IMR-90 (cell line): ENCODE measurements at places on chromosomes 2 and 18. TPM values are rescaled to one million over a fixed set of nuclear protein-coding genes. Genes with fewer than 3 reads are reported as not detected.

Gene TMEM200C
- 1.4 and 1.7 TPM in 2 replicates for total RNA-seq

Gene SANBR
- 3.8 and 5.8 TPM in 2 replicates for total RNA-seq

Gene DSEL
- 100 and 145 TPM in 2 replicates for total RNA-seq

Gene ANKRD62
- not detected in 2 replicates for total RNA-seq

Gene NYAP2
- total RNA-seq: not detected in 2 replicates

Gene CENPA
- 7.7 and 10.0 TPM in 2 replicates for total RNA-seq

Gene OBSL1
- 21.4 and 21.5 TPM in 2 replicates for total RNA-seq

Gene POTEC
- not detected in 2 replicates for total RNA-seq

Gene SMYD1
- not detected in 2 replicates for total RNA-seq

Gene FER1L5
- 0.28 and 0.36 TPM in 2 replicates for total RNA-seq

Gene SERPINB8
- 14.3 and 18.3 TPM in 2 replicates for total RNA-seq

Gene ANKRD30BL
- total RNA-seq: not detected in 2 replicates

Gene IL36A
- not detected in 2 replicates for total RNA-seq

Gene KCNF1
- total RNA-seq: 0.54 and 0.56 TPM in 2 replicates

Gene ELOA2
- not detected in 2 replicates for total RNA-seq

Gene OTOS
- not detected in 2 replicates for total RNA-seq

Gene POMC
- not detected in 2 replicates for total RNA-seq

Gene CCDC88A
- 63.8 and 66.1 TPM in 2 replicates for total RNA-seq

Gene CD226
- total RNA-seq: under 0.01 and 1.1 TPM in 2 replicates

Gene PROKR1
- not detected in 2 replicates for total RNA-seq

Gene TRIB2
- 12.7 and 16.1 TPM in 2 replicates for total RNA-seq

Gene ABCA12
- total RNA-seq: under 0.01 TPM in 2 replicates

Gene FBXO48
- total RNA-seq: 0.18 and 0.28 TPM in 2 replicates

Gene GATA6
- total RNA-seq: 2.5 and 3.3 TPM in 2 replicates

Gene AGXT
- not detected in 2 replicates for total RNA-seq

Gene PSMA8
- total RNA-seq: not detected in 2 replicates

Gene GALNT3
- total RNA-seq: 2.0 and 4.4 TPM in 2 replicates

Gene POU3F3
- total RNA-seq: not detected in 2 replicates

Gene ANO7
- 0.36 and 0.56 TPM in 2 replicates for total RNA-seq

Gene CIB4
- total RNA-seq: not detected in 2 replicates

Gene HRH4
- total RNA-seq: not detected in 2 replicates

Gene ATIC
- 29.4 and 30.5 TPM in 2 replicates for total RNA-seq

Gene ASXL3
- total RNA-seq: under 0.01 and 0.54 TPM in 2 replicates

Gene TYMS
- 26.7 and 28.3 TPM in 2 replicates for total RNA-seq

Gene ZBTB7C
- total RNA-seq: not detected in 2 replicates

Gene UCN
- total RNA-seq: not detected in 2 replicates

Gene CDH2
- total RNA-seq: 105 and 111 TPM in 2 replicates

Gene KIF5C
- total RNA-seq: 0.18 and 0.28 TPM in 2 replicates

Gene SNORC
- total RNA-seq: under 0.01 and 0.28 TPM in 2 replicates

Gene CROCC2
- total RNA-seq: not detected in 2 replicates

Gene EFR3B
- 0.90 and 1.1 TPM in 2 replicates for total RNA-seq

Gene C2orf72
- total RNA-seq: 0.18 TPM in 1 of 2 replicates, not detected in the other

Gene TCF7L1
- 0.72 and 1.1 TPM in 2 replicates for total RNA-seq

Gene UBE2F
- total RNA-seq: 44.6 and 59.4 TPM in 2 replicates

Gene BUB1
- total RNA-seq: 43.4 and 45.8 TPM in 2 replicates

Gene SLC66A2
- total RNA-seq: 16.9 and 17.6 TPM in 2 replicates
